Activated T-helper 17 cell treated with anti-CD3 and anti-CD28 coated beads, Interleukin-2, amount 50 U/mL, for 72 hours (primary cell): ENCODE measurements at places on chromosomes 7 and 10. TPM values are rescaled to one million over a fixed set of nuclear protein-coding genes. Genes with fewer than 3 reads are reported as not detected.

- no peak for ATAC-seq
Measured at GRCh38 chr10:18368273-18368672, 228.0 kb downstream of the CACNB2 start.

DNA sequence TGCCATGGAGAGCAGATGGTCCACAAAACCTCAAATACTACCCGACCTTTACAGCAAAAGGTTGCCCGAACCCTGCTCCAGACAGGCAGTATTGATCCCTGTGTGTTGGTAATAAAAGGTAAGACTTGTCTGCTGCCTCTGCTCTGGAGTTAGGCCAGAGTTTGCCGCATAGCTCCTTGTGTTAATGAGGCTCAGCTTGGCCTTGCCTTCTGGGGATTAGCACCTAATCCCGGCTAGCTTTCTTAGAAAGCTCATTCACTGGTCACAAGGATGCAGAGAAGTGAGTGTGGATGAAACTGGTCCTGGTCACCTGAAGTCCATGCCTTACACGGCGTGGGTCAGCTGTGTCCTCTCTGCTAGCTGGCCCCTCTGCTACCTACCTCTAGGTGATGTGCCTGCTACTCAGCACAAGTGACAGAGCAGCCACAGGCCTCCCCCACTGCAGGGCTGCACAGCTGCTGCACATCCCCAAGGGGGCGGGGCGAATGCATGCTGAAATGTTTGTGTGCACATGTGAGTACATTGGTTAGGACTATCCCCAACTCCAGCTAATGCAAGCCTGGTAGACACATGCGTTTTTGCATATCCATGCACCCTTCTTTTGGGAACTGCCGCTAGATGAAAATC is 31.7 kb upstream of the SYPL1 start:
- no peak for ATAC-seq

GRCh38 chr10:76399226-76399625 is 967.8 kb downstream of the LRMDA start:
- ATAC-seq = no peak

GRCh38 chr10:43570971-43571370 is 3.4 kb downstream of the ZNF239 start:
- ATAC-seq = no peak

DNA sequence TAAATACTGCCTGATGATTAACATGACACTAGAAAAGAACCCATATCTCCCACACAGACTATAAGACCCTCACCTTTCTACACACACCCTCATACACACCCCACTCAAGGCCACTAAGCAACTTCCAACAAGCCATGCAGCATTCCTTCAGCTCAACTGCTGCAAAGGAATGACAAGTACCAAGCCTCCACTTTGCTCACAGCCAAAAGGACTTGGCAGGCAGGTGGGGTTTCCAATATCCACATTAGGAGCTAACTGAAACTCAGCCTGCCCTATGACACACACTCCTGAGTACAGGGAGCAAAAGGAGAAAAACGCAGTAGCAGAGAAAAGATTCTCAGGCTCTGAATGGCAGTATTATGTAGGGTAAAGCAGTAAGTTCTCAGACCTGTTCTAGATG is 13.4 kb downstream of the USP54 start:
- ATAC-seq = no peak

The TRIM50 gene
- total RNA-seq = not detected
